ENCODE measurements at places on chromosomes 7 and 10.

DNA sequence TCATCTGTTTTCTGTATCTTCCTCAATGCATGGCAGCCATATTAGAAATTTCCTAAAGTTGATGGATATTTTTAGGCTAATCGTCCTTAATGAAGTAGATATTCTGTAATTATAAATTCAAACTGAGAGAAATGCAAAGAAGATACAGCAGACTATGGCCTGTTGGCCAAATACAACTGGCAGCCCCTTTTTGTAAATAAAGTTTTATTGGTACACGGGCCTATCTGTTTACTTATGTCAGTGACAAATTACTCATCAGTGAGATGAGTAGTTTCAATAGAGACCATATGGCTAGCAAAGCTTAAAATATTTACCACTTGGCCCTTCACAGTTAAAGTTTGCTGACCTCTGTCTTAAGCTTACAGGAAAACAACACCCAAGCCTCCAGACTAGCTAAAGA is 112.3 kb downstream of the HTR7 start:
- DNase-seq, result no peak

- peak; percentile 34 for DNase-seq
Observed at GRCh38 chr7:128347647-128348097, 4.0 kb upstream of the RBM28 start.

- DNase-seq, result no peak
Observed at GRCh38 chr7:23266918-23267317, 20.3 kb downstream of the GPNMB start.

- no peak for DNase-seq
Observed at GRCh38 chr10:26841733-26842317, 18.9 kb downstream of the ABI1 start.

DNA sequence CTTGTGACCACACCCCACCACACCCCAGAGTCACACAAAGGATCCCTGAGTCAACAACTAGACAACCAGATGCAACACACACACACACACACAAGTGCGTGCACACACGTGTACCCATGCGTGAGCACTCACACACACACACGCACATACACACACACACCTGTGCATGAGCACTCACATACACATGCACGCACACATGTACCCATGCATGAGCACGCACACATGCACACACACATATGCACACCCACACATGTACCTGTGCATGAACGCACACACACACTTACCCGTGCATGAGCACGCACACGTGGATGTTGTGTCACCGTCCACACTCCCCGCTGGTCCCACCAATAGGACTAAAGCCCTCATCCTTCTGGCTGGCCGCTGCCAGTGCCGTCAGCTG is 60.4 kb downstream of the HTR5A start:
- DNase-seq, result no peak

DNA sequence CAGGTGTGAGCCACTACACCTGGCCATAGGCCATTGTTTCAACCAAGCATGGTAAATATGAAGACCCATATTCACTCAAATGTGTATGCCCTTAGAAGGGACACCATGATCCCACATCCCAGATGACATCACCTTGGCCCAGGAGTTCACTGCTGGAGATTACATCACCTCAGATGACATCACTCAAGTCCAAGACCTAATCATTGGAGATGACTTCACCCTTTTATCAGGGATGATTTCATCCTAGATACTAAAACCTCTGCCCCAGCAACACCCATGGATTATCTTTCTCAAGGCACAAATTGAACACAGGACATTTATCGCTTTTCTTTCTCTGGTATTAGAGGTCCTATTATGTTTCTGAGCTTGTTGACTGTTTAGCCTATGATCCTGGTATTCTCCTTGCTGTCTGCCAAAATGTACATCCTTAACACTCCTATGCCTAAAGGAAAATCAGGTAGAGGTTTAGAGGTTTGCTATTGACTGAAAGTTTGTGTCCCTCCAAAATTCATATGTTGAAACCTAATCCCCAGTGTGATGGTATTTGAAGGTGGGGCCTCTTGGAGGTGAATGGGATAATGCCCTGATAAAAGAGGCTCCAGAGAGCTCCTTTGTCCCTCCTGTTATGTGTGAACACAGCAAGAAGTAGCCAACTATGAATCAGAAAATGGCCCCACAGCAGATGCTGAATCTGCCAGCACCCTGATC is 9.8 kb upstream of the CYP2C18 start:
- DNase-seq, result no peak

DNA sequence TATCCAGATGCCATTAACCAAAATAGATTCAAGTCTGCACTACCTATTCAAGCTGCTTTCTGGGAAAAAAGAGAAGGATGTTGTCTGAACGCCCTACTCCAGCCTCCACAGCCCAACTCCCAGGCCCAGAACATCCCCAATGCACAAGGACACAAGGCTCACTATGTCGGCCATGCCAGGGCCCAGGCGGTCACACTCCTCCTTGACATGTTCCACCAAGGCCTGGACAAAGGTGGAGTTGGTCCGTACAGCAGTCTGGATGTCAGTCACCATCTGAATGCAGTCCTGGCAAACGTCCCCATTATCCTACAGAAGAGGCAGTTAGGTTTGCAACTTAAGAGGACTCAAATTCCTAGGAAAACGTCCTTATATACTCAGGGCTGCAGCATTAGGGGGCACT is 23.2 kb downstream of the PSAP start:
- DNase-seq, result no peak

- DNase-seq, result no peak
Observed at GRCh38 chr10:121357401-121357800, 240.8 kb downstream of the FGFR2 start.

GRCh38 chr7:67306331-67306730 is 309.7 kb downstream of the TYW1 start:
- DNase-seq, result no peak

GRCh38 chr10:8056871-8057331 is 2.4 kb downstream of the GATA3 start:
- no peak for DNase-seq
